ENCODE measurements at places on chromosomes 2 and 18.

DNA sequence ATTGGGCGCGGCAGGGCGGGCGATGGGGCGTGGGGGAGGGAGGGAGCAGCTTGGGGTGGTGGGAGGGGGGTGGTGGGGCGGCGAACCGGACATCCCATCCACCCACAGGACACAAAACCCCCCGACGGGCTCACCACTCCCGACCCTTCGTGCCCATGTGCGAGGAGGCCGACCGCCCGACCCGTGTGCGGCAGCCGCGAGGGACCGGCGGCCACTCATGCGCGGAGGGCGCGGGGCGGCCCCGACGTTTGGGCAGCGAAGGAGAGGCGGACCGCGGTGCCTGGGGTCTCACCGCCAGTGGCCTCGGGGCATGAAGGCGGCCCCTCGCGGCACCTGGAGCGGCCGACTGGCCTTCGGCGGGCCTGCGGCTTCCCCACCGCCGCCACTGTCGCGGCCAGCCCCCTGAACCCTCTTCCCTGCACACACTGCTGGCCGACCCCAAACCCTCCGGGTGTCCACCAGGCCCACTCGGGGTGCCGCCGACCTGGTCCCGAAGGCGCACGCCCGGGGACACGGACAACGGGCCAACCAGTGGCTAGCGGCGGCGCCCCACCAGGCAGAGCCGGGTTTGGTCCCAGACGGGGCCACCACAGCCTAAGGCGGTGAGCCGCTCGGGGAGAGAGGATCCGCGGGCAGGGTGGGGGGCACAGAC is 94.6 kb upstream of the ANKRD30BL start:
- DNase-seq = no peak

- DNase-seq = no peak
Observed at GRCh38 chr2:215572341-215572848, 136.5 kb upstream of the FN1 start.

GRCh38 chr2:65724336-65724735 is 291.9 kb upstream of the SPRED2 start:
- DNase-seq = peak; percentile 6

GRCh38 chr2:84792856-84793522 is 87.9 kb downstream of the TRABD2A start:
- DNase-seq = no peak

GRCh38 chr2:197124639-197125390 is 185.8 kb downstream of the ANKRD44 start:
- no peak for DNase-seq

DNA sequence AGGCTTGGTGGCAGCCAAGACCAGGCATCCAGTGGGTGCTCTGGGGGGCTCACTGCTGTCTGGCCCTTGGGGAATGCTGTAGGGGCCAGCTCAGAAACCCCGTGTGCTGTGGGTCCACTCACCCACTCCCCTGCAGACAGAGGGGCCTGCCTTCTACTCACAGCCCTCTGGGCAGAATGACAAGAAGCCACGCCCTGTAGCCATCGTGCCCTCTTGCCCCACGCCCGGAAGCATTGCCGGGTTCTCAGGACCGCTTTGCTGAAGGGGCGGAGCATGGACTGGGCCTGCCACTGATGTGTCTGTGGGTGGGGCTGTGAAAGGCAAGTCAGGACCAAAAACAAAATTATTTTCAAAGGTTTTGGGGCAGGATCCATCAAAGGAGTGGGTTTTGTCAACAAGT is 27.8 kb downstream of the GLI2 start:
- DNase-seq = no peak

DNA sequence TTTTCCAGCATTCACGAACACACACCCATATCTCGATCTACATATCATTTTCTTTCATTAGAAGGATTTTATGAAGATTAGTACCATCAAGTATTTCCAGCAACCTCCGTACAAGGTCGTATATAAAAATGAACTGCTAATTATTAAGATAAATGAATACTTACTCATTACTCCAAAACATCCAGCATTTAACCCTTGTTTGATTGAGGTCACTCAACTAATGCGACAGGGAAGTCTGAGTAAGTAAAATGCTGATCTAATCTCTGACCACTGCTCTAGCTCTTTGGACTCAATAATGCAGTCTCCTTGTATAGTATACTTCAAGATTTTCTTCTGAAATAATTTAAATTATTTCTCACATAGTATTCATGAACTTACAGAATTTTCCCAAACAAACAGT is 2.0 kb downstream of the ABHD3 start:
- DNase-seq = no peak

GRCh38 chr2:109064660-109065390 is 64.2 kb upstream of the SH3RF3 start:
- DNase-seq = no peak

DNA sequence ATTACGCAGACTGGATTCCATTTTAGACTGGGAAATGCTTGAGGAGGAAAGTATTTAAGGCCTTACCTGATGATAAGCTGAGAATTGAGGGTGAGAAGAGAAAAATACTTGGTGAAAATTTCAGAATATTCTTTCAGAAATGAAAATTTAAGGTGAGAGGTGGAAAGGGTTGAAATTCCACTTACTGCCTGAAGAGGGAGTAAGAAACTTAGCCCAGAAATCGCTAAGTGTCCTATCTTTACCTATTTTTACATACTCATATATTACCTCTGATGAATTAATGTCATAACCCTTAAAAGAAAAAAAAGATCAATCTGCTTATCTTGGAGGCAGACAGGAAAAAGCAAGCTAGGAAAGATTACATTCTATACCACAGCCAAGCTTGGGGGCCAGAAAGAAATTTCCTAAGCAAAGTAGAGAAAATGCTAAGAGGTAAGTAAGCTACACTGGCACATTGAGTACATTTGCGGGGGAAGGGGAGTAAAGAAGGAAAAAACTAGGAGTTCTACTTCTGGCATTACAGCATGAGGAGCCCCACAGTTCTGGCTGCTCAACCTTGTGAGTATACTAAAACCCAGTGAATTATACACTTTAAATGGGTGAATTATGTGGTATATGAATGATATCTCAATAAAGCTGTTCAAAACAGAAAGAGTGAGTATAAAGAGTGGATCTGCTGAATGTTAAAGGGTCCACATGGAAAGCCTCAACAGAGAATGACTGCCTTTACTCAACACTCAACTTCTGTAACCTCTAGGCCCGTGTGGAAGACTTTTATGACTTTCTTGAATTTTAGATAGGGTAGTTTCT is 33.8 kb downstream of the SMC6 start:
- peak; percentile 36 for DNase-seq

- peak; percentile 30 for DNase-seq
Observed at GRCh38 chr2:118013221-118013723, 598 bp downstream of the CCDC93 start.

- no peak for DNase-seq
Observed at GRCh38 chr2:235494716-235495372, 1.0 kb downstream of the AGAP1 start.

GRCh38 chr18:58491773-58492752 is 136.8 kb downstream of the ALPK2 start:
- no peak for DNase-seq

DNA sequence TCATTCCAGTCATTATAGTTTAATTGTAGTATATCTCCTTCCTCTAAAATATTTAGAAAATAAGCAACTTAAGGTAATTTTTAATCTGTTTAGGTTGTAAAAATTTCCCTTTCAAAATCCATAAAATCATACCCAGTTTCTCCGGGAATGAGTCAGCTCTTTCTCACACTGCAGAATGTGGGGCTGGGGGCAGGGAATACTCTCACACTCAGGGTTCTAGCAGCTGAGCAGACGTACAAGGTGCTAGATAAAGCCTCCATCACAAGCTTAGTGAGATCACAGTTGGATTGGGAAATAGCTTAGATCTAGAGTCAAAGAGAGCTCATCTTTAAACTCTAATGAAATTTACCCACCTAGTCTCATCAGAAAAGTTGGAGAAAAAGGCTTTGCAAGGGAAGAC is 79.9 kb upstream of the FAM237A start:
- DNase-seq = no peak

DNA sequence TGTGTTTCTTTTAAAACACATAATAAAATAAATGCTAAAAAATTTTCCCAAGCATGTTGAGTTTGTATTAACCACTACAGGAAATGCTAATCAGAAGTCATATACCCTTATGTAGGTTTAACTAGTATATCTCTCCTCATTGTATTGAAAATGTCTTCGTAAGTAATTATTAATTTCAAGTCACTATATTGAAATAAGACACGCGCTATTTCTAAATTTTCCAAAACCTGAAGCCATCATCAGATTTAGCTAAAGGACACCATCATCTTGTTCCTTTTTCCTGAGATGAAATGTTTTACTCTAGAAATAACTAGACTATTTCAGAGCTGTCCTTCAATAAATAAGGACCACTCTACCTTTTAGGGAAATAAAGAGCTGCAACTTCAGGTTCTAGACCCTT is 78.9 kb downstream of the LPIN2 start:
- DNase-seq = no peak

DNA sequence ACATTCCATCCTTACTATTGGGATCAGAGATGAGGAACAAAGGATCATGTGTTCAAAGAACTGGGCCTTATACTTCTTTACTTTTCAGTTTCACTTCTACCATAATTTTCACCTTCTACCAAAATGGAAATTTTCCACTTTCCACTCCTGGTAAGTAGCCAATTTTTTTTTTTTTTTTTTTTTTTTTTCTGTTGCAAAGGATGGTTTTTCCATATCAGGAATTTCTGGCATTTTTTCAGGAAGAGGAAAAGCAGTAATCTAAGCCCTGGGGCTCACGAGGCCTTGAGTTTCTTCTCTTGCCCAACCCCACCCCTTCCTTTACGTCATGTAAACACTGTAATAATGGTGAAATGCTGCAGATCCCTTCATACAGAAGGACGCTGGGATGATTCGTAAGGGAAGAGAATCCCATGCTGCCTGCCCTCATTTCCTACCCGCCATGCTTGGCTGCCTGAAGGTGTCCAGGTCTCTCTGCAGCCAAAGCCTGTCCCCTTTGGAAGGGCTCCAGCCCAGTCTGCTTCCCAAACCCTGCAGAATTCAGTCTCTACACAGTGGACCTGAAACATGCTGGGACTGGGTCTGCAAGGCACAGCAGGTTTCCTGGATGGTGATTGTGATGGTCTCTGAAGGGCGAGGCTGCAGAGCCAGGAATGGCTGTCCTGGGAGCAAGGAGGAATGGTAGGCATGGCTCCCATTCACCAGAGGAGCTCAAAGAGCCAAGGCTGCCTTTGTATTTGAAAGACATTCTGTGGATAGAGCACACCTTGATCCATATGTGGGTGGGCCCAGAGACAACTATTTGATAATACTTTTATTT is 57.0 kb downstream of the EFR3B start:
- DNase-seq = no peak

- no peak for DNase-seq
Observed at GRCh38 chr2:8796878-8797550, 40.4 kb downstream of the KIDINS220 start.

- no peak for DNase-seq
Observed at GRCh38 chr2:176138526-176138922, 9.0 kb downstream of the HOXD8 start.

Measured in Kasumi-1 (cell line).